Hypothalamus (tissue), 51 donors: ENCODE measurements at places on chromosomes 2 and 18.

DNA sequence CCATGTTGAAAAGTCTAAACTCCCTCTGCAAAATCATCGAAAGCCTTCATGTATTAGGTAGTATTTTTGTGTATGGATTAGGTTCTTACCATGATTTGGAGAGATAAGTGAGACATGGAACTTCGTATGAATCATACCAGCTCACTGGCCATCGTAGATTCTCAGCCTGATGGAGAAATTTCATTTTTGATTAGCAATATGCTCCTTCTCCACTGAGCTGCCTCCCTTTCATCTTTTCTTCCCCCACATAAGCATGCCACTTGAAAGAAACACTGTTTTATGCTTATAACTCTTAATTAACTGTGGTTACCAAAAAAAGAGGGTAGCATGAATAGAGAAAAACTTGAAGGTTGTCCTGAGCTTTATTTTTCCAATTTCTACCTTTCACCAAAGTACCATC is 111.9 kb downstream of the NCK2 start:
- DNase-seq: no peak

- DNase-seq: no peak
Observed at GRCh38 chr2:32652555-32653209, 24.8 kb downstream of the TTC27 start.

- DNase-seq: no peak
Observed at GRCh38 chr18:57107140-57107832, 39.6 kb upstream of the BOD1L2 start.

- no peak for DNase-seq
Observed at GRCh38 chr2:173584676-173585458, 230.2 kb downstream of the CDCA7 start.

DNA sequence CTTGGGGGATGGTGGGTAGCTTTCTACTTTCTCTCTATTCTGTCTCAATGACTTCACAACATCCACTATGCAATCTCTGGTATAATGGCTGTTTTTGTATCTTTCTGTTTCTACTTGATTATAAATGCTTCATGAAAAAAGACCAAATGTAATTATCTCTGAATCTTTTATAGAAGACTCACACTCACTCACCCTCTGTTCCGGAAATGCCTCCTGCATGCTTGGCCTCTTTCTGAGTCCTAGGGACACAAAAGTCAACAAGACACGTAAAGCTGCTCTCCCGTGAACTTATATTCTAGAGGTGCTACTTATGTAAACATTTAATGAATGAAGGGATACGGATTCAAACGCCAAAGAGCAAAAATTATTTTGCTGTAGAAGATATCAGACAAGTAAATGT is 502.2 kb upstream of the SOX11 start:
- DNase-seq: no peak

DNA sequence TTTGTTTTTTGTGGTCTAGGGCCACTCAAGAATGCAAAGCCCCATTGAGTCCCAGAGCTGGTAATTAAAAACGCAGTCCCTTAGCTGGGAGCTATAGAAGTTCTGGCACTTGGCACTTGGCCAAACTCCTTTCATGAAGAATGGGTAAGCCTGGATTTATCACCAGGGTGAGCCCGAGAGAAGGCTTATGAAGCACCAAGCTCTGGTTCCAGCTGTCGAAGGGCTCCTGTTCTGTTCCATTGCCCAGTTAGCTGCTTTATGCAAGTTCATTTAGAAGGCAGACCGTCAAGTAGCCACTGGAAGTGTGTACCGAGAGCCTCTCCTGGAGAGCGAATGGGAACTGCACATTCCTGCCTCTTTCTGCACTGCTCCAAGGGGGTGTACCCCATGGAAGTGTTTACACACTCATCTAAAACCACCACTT is 14.2 kb downstream of the ECEL1 start:
- no peak for DNase-seq

- DNase-seq: no peak
Observed at GRCh38 chr2:161980976-161981375, 93.0 kb downstream of the DPP4 start.

GRCh38 chr18:63244607-63245006 is 75.0 kb downstream of the BCL2 start:
- DNase-seq: no peak

DNA sequence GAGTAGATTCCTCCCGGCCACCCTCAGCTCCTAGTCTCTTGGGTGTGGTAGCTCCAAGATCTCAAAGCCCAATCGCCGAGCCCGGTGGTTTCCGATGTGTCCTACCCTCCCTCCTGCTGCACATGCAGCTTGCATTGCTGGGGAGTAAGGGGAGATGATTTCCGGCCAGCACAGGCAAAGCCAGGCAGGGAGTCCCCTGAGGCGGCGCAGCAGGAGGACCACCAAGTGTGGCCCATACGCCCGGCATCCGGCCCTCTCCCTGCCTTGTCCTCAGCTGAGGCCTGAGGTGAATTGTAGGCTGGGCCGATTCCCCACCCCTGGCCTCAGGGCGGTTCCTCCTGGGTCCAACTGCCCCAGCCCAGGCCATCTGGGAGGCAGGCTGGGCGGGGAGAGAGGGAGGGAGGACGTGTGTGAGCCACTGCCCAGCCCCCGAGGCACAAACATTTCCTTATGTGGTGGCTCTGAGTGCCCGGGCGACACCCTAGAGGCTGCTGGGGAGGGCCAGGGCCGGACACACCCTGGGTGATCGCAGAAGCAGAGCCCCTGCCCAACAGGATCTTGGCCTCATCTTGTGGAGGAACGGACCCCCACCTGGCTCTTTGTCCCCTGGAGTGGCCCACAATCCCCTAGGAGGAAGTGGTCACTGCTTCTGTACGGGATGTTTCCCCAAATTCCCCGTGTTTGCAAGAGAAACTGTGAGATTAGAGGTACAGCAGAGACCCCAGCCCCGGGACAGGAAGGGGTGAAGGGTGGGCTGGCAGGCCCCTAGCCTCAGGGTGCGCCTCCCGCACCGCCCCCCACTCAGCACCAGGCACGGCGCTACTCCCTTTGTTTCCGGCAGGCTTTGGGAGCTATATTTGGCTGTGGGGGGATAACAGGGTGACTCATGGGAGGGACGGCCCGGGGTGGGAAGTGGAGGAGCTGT is 41.9 kb upstream of the PTMA start:
- DNase-seq: peak; percentile 89

GRCh38 chr2:216415541-216415940 is 3.3 kb downstream of the SMARCAL1 start:
- no peak for DNase-seq

- DNase-seq: no peak
Observed at GRCh38 chr2:235049719-235050118, 97.9 kb downstream of the SH3BP4 start.

GRCh38 chr2:98917031-98917471 is 19.0 kb downstream of the CRACDL start:
- DNase-seq: no peak

DNA sequence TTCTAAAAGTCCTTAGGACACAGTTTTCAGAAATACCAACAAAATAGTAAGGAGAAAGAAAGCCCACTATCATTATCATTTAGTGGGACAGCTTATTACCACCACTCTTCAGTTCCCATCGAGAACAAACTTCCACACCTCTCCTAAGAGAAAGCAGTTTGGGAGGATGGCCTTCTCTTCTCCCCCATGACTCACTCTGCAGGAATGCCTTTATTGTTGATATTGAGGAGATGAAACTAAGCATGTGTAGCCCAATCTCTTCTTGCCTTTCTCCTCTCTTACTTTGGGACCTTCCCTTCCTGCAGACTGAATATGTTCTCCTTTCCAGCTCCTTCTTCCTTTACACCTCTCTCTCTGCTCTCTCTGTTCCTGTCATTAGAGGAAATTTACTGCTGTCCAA is 30.0 kb upstream of the ERMN start:
- no peak for DNase-seq

DNA sequence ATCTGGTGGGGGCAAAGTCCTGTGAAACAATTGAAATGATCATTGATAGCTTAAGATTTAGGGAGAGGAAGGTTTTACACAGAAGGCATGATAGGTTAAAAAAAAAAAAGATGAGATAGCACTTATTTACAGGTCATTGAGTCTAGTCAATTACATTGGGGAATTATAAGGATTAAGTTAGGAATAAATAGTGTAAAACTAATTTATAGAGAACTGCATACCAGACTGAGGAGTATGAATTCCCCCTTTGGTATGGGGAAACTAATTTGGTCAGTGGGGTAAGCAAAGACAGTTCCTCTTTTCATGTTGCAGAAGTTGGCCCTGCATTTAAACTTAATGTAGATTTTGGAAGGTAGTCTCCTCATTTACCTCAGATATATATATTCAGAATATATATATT is 10.8 kb downstream of the GLS start:
- DNase-seq: no peak

- no peak for DNase-seq
Observed at GRCh38 chr2:139000131-139000785, 220.1 kb upstream of the NXPH2 start.

GRCh38 chr2:47040651-47041050 is 114.5 kb downstream of the STPG4 start:
- DNase-seq: no peak

GRCh38 chr2:3037196-3038194 is 340.1 kb downstream of the EIPR1 start:
- DNase-seq: no peak

DNA sequence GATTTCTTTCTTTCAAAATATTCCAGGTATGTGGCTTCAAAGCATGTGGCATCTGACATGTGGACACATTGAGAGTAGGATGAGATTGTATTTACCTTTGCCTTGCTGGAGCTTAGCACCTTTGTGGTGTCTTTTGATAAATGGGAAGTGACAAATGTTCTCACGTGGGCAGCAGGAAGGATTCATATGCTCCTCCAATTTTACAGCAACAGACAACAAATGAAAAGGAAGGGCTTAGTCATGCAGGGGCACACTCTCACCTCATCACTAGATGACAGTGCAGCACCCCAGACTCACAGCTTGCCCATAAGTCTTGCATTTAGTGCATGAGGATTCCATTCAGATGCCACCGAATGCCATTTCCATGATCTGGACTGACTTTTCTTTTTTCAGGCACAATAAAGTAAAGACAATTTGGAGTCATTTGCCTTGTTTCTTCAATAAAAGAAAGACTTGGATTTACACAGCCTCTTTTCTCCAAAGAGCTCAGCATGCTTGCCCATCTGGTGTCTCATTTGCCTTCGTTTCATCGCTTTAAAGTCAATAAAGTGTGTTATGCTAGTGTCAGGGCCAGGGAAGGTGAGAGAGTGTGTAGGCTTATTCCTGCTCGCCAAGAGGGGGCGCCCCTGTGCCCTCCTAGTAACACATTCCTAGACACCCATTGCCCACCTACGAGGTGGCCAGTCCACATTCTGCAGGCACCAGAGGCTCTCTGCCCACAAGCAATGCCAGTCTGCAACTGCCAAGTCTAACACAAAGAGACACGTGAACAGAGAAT is 39.6 kb upstream of the DAPL1 start:
- no peak for DNase-seq

DNA sequence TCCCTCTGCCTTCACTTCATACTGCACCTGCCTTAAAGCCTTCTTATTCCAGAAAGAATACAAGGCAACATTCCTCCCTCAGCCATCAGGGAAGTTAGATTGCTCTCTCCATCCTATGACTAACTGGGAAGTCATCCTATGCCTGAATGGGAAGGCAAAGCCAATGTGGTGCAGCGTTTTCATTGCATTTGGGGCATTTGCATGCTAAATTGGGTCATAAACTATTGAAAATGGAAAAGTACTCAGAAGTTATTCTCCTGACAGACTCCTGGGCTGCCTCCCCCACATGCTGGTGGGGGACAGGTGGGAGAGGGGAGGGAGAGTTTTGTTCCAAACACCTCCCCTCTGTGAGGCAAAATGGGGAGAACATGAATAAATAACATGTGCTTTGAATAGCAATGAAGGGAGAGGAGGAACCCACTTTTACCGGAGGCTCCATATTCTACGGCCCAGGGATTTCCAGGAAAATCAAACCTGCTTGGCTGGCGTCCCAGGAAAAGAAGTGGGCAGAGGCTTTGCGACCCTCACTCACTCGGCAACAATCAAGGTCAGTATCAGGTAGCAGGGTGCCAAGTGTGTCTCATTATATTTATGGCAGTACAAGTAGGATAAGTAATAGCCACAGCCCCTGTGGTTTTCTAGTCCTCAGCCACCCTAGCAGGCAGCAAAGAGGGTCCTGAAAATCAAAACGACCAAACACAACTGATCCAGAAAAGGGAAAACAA is 84.1 kb downstream of the BOD1L2 start:
- no peak for DNase-seq

DNA sequence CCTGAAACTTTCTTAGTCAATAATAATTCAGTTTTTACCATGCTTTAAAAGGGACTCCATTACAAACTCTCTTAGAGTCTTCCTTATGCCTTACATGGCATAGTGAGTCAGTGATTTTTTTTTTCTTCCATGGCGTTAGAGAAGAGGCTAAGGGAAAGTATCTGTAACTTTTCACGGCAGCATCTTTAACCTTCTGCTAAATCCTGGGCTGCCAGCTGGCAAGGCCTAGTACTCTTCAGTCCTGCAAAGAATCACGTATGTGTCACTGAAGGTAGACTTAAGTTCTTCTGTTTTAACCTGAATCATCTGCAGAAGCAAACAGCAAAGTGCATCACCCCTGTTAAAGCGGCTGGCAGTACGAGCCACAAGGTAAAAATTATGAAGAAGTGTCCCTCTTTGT is 286.3 kb upstream of the FN1 start:
- no peak for DNase-seq

GRCh38 chr2:28165087-28165635 is 227.5 kb upstream of the FOSL2 start:
- DNase-seq: no peak

DNA sequence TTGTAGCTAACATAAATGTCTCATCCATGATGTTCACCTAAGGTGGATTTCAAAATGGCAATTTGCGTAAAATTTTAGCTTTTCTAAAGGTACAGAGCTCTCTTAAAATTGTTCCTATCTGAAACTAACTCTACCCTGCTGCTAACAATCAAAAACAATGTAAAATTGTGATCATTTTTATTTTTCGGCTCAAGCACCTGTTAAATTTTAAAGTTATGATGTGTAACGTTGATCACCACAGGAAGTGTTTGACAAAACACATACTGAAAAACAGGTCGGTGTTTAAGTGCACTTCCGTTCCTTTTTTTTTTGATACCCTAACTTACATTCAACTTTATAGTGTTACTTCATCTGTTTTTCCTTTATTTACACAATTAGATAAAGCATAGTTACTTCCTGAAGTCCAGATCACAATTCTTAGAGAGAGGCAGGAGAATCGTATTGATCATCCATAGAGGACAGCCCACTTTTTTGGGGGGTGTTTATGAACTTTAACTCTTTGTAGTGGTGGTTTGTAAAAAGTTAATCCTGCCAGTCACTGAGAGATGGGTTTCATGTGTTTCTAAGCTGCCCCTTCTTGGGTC is 6.0 kb upstream of the NCK2 start:
- DNase-seq: no peak

DNA sequence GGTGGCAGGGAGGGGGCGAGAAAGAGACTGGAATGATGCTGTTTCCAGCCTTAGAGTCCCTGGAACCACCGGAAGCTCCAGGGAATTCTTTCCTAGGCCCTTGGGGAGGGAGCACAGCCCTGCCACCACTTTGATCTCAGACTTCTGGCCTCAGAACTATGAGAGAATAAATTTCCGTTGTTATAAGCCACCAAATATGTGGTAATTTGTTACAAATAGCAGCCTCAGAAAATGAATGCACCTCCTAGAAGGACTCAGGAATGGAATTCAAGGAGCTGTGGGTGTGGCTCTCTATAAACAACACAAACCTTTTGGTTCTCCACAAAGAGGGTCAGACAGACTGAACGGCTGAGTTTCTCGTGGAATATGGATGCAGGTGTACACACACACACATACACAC is 144.5 kb downstream of the ACKR3 start:
- no peak for DNase-seq

- DNase-seq: no peak
Observed at GRCh38 chr2:189874586-189875320, 90.5 kb downstream of the PMS1 start.
